Calu3 (cell line): ENCODE measurements at places on chromosomes 5 and 9.
A peak's percentile ranks its signal among the peaks of the same experiment; 100 is the strongest.

GRCh38 chr9:105290418-105290817 is 46.0 kb downstream of the SLC44A1 start:
- DNase-seq, result peak; percentile 30

- DNase-seq, result no peak
These were observed 26.9 kb upstream of the SYK start for GRCh38 chr9:90774682-90775081.

DNA sequence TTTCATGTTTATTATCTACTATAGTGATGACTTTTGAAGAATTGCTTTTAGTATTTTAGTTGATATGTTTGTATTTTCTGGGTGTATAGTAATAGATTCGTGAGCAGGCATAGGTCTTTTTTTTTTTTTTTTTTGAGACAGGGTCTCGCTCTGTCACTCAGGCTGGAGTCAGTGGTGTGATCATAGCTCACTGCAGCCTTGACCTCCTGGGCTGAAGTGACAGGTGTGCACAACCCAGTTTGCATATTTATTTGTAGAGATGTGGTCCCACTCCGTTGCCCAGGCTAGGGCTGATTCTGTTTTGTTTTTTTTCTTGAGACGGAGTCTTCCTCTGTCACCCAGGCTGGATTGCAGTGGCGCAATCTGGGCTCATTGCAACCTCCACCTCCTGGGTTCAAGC is 11.9 kb downstream of the ERBIN start:
- no peak for DNase-seq

DNA sequence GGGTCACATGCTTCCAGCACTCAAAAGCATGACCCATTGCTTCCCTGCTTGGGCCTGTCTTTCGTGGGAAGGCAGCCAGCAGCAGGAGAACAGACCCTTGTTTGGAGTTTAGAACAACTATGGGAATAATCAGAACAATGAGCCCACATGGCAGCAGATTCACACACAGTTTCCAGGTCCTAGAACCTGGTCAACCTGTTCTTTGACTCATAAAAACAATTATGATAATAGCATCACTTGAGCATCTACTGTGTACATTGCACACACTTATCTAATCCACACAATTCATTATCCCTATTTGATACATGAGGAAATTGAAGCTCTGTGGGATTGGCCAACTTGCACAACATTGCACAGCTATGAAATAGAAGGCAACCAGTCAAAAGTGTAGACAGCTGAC is 41.7 kb downstream of the KLF4 start:
- DNase-seq, result no peak
